ENCODE measurements at places on chromosomes 2 and 18.

DNA sequence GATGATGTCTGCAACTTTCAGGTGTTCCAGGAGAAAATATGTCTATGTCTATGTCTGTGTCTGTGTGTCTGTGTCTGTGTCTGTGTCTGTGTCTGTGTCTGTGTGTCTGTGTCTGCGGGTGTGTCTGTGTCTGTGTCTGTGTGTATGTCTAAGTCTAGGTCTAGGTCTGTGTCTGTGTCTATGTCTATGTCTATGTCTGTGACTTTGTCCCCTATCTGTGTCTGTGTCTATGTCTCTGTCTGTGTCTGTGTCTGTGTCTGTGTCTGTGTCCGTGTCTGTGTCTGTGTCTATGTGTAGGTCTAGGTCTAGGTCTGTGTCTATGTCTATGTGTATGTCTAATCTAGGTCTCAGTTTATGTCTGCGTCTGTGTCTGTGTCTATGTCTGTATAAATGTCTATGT, 10.5 kb downstream of the IL1R2 start:
- H3K4me1 ChIP-seq = no peaks in the 10 kb centered on the region
- DNase-seq = no peak
- H3K27me3 ChIP-seq = no peaks in the 10 kb centered on the region
- H3K4me3 ChIP-seq = no peak overlapping the region
- H3K27ac ChIP-seq = no peak overlapping the region

DNA sequence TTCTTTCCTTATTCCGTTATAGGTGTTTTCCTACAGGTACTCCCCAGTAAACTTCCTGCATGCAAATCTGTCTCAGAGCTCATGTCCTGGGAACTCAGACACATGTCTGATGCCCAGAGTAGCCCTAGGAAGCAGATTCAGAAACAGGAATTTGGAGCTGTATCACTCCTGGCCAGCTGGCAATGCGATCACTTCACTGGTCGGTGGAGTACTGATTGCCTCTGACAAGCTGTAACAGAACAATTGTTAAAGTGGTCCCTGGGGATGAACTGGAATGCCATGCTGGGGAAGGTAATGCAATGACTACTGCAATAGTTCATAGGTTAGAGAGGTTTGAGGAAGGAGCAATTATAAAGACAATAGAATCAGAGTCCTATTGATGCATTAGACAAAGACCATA, 131.6 kb upstream of the DOCK10 start:
- no peaks in the 10 kb centered on the region for H3K36me3 ChIP-seq
- DNase-seq = no peak
- H3K4me1 ChIP-seq = no peaks in the 10 kb centered on the region
- H3K4me3 ChIP-seq = no peak overlapping the region
- H3K27ac ChIP-seq = no peak overlapping the region

DNA sequence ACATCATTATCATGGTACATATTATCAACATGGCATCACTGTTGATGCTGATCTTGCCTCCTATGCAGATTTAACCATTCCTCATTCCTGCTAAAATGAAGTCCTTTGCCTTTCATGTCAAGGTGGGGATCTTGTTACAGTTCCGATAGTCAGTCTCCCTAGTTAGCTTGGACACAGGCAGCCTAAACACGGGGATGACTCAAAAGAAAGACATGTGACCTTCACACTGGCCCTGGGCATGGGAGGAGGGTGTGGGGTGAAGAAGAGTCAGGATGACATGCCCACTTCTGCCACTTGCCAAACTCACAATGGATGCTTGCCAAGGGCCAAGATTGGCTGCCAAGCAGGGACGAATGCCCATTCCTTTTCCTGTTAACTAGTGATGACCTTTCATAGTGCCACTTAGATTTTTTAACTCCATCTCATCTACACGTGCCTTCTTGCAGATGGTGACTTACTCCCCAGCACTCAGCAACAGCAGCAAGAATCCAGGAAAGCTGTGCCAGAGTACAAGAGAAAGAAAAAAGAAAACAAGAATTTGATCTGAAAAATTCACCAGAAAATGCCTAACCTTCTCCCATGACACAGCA, 13.9 kb upstream of the SLC1A4 start:
- no peak overlapping the region for H3K4me3 ChIP-seq
- no peaks in the 10 kb centered on the region for H3K4me1 ChIP-seq
- no peaks in the 10 kb centered on the region for H3K36me3 ChIP-seq
- H3K27me3 ChIP-seq = no peaks in the 10 kb centered on the region

DNA sequence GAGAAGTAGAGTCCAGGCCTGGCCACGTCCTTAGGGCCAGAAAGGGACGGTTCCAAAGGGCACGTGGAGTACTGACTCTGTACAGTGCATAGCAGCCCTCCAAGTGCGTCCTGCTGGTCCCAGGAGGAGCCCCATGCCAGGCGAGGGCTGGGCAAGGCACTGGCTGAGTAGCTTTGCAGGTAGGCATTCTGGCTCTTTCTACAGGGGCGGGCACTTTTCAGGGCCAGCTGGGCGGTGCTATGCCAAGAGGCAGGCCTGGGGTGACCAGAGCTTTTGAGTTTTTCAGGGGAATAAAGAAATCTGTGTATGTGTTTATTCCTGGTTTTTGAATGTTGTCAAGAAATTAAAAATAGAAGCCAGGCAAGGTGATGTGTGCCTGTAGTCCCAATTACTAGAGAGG, 15.4 kb upstream of the GLI2 start:
- H3K27me3 ChIP-seq = no peaks in the 10 kb centered on the region
- no peak overlapping the region for H3K27ac ChIP-seq
- H3K4me3 ChIP-seq = no peak overlapping the region
- H3K36me3 ChIP-seq = no peaks in the 10 kb centered on the region
- peak; percentile 23 for DNase-seq
- H3K4me1 ChIP-seq = peaks cover 12% of the 10 kb centered on the region

DNA sequence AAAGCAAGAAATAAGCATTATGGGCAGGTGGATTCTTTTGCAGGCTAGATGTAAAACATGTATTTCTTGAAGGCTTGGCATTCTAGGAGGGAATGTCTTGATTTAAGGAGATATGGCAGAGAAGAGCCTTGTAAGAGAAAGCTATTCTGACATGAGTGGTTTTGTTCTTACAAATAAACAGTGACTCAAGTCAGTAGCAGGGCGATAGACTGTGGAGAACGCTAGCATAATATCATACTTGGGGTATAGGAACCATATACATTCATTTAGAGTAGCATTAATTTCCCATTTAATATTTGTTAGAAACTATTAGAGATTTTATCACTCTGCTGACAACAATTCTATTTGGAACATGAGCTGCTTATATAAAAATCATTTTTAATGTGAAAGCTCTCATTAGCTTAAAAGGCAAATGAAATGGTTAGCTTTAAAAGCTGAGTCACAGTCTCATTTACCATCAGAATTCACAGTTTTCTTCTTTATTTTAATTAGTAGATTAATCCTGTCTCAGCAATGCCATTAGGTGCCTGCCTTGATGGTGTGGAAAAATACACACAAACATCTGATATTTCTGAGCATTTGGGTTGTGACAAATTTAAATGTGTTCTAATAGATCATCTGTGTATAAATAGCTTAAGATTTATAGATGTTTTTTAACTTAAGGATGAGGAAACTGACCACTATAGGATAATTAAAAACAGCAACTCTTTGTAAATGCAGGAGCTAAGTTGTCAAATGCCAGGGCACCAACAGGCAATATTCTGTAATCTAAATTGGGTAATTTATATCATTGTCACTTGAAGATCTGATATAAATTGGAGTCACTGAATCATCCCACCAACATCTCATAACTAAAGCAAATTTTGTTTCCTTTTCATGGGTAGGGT, 276.7 kb downstream of the PLCL1 start:
- H3K4me1 ChIP-seq = no peaks in the 10 kb centered on the region
- DNase-seq = no peak
- H3K4me3 ChIP-seq = no peak overlapping the region
- no peak overlapping the region for H3K27ac ChIP-seq

GRCh38 chr2:97957432-97958183, 38.1 kb downstream of the TMEM131 start:
- no peak for DNase-seq
- no peak overlapping the region for H3K4me3 ChIP-seq
- no peaks in the 10 kb centered on the region for H3K27me3 ChIP-seq
- H3K36me3 ChIP-seq = no peaks in the 10 kb centered on the region
- H3K27ac ChIP-seq = no peak overlapping the region
- no peaks in the 10 kb centered on the region for H3K4me1 ChIP-seq

GRCh38 chr18:50075772-50076171, 119.2 kb downstream of the MYO5B start:
- H3K27ac ChIP-seq = no peak overlapping the region
- DNase-seq = no peak
- H3K27me3 ChIP-seq = no peaks in the 10 kb centered on the region
- H3K4me1 ChIP-seq = no peaks in the 10 kb centered on the region

DNA sequence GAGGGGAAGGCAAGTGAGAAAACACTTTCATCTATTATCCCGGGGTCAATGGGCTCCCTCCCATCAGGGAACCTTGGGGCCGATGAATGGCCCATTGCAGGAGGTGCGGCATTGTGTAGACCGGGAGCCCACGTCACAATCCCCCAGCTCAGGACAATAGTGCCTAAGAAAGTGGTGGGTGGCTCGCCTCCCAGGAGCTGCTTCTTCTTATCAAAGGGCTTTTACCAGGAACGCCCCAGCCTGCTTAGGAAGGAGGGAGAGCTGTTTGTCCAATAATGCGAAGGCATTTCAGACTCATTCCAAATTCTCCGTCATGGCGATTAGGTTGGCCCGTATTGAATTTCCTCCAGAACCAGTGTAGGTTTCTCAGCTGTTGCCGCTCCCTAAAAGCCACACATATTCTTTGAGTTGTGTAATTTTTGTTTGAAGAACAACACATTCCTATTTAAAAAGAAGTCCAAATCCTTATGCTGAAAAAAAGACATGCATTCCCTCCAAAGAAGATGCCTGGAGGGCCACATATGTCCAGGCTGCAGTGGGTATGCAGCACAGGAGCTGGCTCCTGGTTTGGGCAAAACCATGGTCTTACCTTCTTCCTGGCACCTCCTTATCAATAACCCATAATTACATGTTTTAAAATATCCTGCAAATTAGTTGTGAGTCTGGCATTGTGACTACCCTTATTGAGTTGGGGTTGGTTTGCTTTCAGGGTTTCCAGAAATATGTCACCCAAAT, 264.7 kb downstream of the MYCN start:
- no peaks in the 10 kb centered on the region for H3K4me1 ChIP-seq
- DNase-seq = peak; percentile 62
- H3K4me3 ChIP-seq = no peak overlapping the region
- no peaks in the 10 kb centered on the region for H3K27me3 ChIP-seq

- peaks cover 10% of the 10 kb centered on the region for H3K36me3 ChIP-seq
- H3K4me1 ChIP-seq = no peaks in the 10 kb centered on the region
- H3K27me3 ChIP-seq = no peaks in the 10 kb centered on the region
These were observed 36.6 kb upstream of the SLC30A6 start for GRCh38 chr2:32129086-32129485.

DNA sequence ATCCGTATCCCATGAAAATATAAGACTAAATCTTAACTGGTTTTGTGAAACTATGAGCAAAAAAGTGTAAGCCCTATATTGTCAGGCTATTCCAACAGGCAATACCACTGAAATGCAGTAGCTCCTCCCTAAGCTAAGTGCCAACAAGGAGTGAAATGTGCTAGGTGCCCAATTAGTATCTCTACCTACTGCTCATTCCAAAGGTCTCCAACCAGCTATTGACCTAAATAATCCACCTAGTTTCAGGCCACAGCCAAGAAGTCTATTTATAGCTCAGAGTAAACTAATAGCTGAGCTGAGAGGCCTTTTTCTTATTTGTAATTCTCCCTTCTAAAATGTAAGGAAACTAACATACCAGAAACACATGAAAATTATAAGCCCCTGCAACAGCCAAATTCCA, 482.2 kb downstream of the DCC start:
- H3K4me1 ChIP-seq = no peaks in the 10 kb centered on the region
- no peaks in the 10 kb centered on the region for H3K36me3 ChIP-seq
- peaks cover 8% of the 10 kb centered on the region for H3K27me3 ChIP-seq
- no peak overlapping the region for H3K27ac ChIP-seq

- H3K27me3 ChIP-seq = no peaks in the 10 kb centered on the region
- no peaks in the 10 kb centered on the region for H3K4me1 ChIP-seq
- no peak overlapping the region for H3K27ac ChIP-seq
- no peaks in the 10 kb centered on the region for H3K36me3 ChIP-seq
- no peak for DNase-seq
These were observed 25.6 kb upstream of the ZC3H15 start for GRCh38 chr2:186460465-186460864.

DNA sequence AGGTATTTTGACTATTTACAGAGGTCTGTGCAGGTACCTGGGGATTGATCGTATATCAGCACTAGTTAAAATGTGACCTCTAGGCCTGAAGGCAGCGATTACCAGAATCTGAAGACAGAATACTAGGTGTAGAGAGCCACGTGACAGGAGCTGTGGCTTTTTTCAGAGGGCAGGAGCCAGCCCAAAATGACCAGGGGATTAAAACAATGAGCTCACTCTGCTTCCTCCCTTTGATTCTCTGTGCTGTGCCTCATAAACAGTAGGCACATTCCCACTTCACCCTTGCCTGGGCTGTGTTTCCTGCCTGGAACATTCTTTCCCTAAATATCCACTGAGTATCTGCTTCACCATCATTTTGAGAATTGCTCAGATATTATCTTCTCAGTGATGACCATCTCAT, 15.2 kb downstream of the ITGAV start:
- no peak overlapping the region for H3K4me3 ChIP-seq
- H3K27me3 ChIP-seq = no peaks in the 10 kb centered on the region
- no peaks in the 10 kb centered on the region for H3K4me1 ChIP-seq
- no peak for DNase-seq
- no peak overlapping the region for H3K27ac ChIP-seq
- H3K36me3 ChIP-seq = peaks cover 63% of the 10 kb centered on the region

- no peak overlapping the region for H3K4me3 ChIP-seq
- H3K4me1 ChIP-seq = peaks cover under 1% of the 10 kb centered on the region
- no peaks in the 10 kb centered on the region for H3K27me3 ChIP-seq
- H3K27ac ChIP-seq = no peak overlapping the region
These were observed 85.5 kb downstream of the ADCYAP1 start for GRCh38 chr18:990197-990596.

GRCh38 chr2:205932861-205933260, 153.1 kb downstream of the INO80D start:
- H3K4me3 ChIP-seq = no peak overlapping the region
- H3K27ac ChIP-seq = no peak overlapping the region
- peaks cover 14% of the 10 kb centered on the region for H3K4me1 ChIP-seq
- DNase-seq = no peak

- no peaks in the 10 kb centered on the region for H3K36me3 ChIP-seq
- H3K27ac ChIP-seq = no peak overlapping the region
- no peaks in the 10 kb centered on the region for H3K27me3 ChIP-seq
- no peaks in the 10 kb centered on the region for H3K4me1 ChIP-seq
These were observed 382.9 kb downstream of the DSEL start for GRCh38 chr18:67133669-67134068.

GRCh38 chr2:239640210-239640609, 239.4 kb upstream of the HDAC4 start:
- no peaks in the 10 kb centered on the region for H3K36me3 ChIP-seq
- no peaks in the 10 kb centered on the region for H3K4me1 ChIP-seq
- no peak overlapping the region for H3K4me3 ChIP-seq
- H3K27ac ChIP-seq = no peak overlapping the region
